Activated B cell treated with CpG ODN at 0.5 μM for 24 hours (primary cell): ENCODE measurements at places on chromosomes 16 and 17. TPM values are rescaled to one million over a fixed set of nuclear protein-coding genes. Genes with fewer than 3 reads are reported as not detected.
A peak's percentile ranks its signal among the peaks of the same experiment; 100 is the strongest.

Gene CD300H
- total RNA-seq, result not detected in 2 replicates

Gene TLCD1
- 40.7 and 41.0 TPM in 2 replicates for total RNA-seq

- DNase-seq, result no peak
Measured at GRCh38 chr17:79929257-79930061, 90.2 kb upstream of the CBX4 start.

Gene MRPL38
- 132 and 137 TPM in 2 replicates for total RNA-seq

Gene EIF4A3
- 84.0 and 88.1 TPM in 2 replicates for total RNA-seq

- peak; percentile 20 for DNase-seq
Measured at GRCh38 chr17:35313875-35314409, 59.5 kb downstream of the SLFN11 start.

Gene ZNF19
- 10.5 TPM in 2 replicates for total RNA-seq

- DNase-seq, result no peak
Measured at GRCh38 chr16:50599494-50599893, 51.3 kb downstream of the NKD1 start.

Gene FBXO39
- 0.12 and 0.22 TPM in 2 replicates for total RNA-seq

Gene ALOX12B
- total RNA-seq, result 1.4 and 1.5 TPM in 2 replicates

GRCh38 chr17:81582749-81583148 is 30.6 kb upstream of the FAAP100 start:
- DNase-seq, result no peak

Gene SPHK1
- total RNA-seq, result 1.1 and 1.3 TPM in 2 replicates

DNA sequence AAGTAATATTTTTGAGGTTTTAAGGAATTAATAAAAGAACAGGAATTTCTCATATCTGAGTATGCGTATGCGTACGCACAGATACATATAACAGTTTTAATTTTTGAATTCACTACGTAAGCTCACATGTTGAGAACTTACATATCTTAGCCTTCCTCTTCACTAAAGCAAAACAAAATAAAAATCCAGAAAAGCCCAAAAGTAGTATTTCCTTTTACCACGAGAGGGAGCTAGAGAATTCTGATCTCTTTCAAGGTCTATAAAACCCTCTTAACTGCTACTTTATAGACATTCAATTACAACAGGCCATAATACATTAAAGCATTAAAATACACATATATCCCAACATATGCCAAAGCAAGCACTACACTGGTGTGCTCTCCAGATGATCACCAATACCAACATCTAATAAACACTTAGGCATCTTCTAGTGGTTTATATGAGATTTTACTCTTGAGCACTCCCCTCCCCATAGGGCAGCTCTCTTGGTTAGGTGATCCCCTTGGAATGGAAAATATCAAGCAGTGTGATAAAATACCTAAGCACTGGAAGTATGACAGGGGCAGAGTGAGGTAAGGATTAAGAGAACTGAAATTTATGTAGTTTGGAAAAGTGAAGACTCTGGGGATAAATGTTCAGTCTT is 94.0 kb downstream of the SKAP1 start:
- no peak for DNase-seq

GRCh38 chr16:2929693-2930092 is 18.0 kb downstream of the FLYWCH1 start:
- no peak for DNase-seq

Gene ACSF3
- 59.6 and 78.0 TPM in 2 replicates for total RNA-seq

Gene PRDM7
- total RNA-seq, result not detected in 2 replicates

Gene SF3B3
- total RNA-seq, result 444 and 463 TPM in 2 replicates

DNA sequence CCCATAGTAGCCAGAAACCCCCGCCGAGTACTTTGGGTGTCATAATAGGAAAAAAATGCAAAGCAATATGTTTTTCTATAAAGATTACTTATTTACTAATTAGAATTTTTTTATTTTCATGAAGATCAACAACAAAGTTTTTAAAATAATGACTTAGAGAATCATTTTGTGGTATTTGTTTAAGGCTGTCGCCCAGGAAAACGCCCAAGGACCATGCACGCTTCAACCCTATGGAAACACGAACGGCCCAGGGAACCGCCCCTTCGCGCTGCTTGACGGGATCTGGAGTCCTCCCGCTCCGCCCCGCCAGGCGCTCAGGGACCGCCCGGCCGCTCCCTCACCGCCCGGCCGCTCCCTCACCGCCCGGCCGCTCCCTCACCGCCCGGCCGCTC is 408 bp upstream of the KPNA2 start:
- peak; percentile 77 for DNase-seq

GRCh38 chr16:57774705-57775285 is 27.5 kb downstream of the KIFC3 start:
- no peak for DNase-seq

- no peak for DNase-seq
Measured at GRCh38 chr16:78321620-78322360, 222.3 kb downstream of the WWOX start.

DNA sequence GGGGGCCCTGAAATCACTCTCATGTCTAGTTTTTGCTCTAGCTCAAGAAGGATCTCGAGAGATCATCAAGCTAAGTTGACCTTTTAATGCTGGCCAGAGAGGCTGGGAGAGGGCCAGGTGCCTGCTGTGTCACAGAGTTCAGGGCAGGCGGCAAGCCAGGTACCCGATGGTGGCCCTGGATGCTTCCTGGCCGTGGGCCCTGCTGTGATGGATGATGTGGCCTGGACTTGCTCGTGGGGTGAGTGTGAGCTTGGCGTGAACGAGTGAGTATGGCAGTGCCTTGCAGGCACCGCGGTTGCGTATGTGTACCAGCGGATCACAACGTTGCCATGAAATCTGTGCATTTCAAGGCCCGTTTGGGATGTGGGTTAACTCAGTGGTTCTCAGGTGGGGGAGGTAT is 7.4 kb downstream of the IRF8 start:
- peak; percentile 15 for DNase-seq

GRCh38 chr16:16045879-16046278 is 96.5 kb downstream of the ABCC1 start:
- DNase-seq, result no peak

DNA sequence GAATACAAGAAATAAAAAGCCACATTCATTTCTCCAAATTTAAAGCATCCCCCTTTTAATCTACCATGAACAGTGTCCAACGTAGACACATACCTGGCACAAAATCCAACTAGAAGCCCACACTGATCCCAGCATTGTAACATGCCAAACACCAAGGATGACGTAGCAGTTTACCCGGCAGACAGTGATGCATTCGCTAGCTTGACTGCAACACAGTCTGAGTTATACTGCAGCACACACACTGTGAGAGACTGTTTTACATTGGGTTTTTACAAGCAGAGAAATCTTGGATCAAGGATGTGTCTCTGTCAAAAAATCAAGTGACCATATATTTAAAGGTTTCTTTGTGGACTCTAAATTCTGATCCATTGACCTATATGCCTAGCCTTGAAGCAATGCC is 74.5 kb upstream of the C17orf78 start:
- no peak for DNase-seq

- DNase-seq, result no peak
Measured at GRCh38 chr17:4720787-4721186, 10.4 kb downstream of the ARRB2 start.
